ENCODE measurements at places on chromosomes 7 and 10.

DNA sequence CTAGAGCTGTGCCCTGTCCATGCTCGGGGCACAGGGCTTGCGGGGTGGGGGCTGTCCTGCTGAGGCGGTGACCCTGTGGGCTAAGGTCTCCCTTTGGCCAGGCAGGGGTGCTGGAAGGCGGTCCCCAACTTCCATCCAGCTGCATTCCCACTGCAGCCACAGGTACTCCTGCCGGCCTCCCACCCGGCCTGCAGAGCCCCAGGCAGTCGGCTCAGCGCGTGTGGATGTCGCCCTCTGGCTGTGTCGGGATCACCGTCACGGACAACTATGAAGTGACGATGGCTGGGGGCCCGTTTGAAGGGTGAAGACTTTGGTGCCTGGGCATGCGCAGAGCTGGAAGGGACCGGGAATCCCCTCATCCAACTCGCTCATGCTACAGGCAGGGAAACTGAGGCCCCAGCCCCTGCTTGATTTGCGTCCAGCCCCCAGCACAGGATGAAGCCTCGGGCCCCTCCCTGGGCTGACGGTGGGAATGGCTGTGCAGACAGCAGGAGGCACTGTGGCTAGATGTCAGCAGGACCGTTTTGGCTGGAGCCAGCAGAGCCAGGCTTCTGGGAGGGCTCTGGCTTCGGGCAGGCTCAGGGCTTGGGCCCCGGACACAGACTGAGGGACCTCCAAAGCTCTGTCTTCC is 2.3 kb upstream of the TMEM184A start:
- DNase-seq = no peak

DNA sequence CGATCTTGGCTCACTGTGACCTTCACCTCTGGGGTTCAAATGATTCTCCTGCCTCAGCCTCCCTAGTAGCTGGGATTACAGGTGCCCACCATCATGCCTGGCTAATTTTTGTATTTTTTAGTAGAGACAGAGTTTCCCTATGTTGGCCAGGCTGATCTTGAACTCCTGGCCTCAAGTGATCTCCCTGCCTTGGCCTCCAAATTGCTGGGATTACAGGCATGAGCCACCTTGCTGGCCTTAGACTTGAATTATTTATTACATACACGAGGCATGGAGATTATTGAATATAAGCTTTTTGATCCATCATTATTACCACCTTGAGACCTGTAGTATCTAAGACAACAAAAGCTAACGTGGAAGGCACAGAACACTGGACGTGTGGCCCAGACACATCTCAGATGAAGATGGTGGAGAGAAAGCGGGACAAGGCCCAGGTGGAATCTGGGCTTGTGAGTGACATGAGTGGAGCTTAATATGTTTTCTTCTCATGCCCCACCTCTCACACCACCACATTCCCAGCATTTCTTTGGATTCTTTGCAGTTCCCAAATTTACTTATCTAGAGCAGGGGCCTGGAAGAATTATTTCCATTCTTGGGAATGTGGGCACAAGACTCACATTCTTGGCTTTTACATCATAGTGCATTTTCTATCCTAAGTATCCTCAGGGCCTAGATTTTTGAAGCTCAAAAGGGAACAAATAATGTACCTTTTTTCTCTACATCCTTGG is 76.6 kb downstream of the SUGCT start:
- DNase-seq = no peak

DNA sequence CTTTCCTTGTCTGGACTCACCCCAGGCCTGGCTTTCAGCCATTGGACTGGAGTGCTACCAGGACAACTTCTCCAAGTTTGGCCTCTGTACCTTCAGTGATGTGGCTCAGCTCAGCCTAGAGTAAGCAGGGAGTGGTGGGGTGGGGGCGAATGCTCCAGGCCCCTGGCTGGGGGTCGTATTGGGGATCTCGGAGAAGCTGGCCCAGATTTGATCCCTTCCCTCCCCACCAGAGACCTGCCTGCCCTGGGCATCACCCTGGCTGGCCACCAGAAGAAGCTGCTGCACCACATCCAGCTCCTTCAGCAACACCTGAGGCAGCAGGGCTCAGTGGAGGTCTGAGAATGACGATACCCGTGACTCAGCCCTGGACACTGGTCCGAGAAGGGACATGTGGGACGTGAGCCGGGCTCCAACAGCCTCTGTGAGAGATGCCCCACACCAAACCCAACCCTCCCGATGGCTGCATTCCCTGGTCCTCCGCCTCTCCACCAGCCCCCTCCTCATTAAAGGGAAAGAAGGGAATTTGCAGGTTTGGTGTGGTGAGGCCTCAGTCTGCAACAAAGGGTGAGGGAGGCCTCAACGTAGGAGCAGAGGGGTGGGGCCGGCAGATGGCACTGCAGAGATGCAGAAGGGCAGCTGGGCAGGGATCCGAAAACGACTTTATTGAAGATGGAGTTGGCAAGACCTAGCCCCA is 14.8 kb downstream of the TRPV6 start:
- DNase-seq = no peak

- DNase-seq = no peak
Observed at GRCh38 chr10:120715171-120715570, 136.0 kb upstream of the WDR11 start.

GRCh38 chr10:91123261-91123660 is 97.2 kb upstream of the PCGF5 start:
- no peak for DNase-seq

GRCh38 chr10:43055991-43056567 is 20.8 kb upstream of the RET start:
- no peak for DNase-seq

DNA sequence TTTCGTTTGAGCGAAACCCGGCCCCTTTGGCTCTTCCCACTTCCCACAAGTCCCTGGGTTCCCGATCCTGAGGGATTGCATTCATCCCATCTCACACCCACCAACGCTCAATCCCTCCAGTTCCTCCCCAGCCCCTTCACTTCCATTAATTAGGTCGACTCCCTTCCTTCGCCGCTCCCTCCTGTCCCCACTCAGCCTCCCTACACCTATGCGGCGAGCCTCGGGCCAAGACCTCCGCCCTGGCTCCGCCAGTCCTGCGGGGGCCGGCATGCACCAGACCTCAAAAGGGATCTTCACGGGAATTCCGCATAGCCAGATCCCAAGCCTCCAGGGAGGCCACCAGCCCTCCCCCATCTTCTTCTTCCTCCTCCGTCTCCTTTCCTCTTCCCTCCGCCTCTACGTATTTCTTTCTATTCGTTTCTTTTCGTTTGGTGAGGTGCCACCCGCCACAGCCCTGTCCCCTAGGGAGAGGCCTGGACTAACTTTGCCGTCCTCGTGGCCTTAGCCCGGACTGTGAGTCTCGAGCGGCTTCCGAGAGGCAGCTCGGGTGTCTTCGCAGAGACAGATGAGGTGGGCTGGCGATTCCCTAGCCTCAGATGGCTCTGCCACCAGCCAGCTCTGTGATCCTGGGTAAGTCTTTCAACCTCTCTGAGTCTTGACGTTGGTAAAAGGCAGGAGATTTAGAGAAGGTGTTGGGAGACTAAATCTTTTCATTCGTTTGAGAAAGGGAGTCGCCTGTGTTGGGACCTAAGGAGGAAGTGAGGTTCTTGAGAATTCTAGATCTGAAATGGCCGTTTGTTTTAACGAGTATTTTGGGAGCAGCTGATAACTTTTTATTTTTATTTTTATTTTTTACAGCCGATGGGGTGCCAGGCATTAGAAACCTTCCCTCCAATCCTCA is 8.1 kb upstream of the LBX1 start:
- no peak for DNase-seq

Data from effector CD8-positive, alpha-beta T cell (primary cell).